ENCODE measurements at places on chromosomes 1 and 21. TPM values are rescaled to one million over a fixed set of nuclear protein-coding genes. Genes with fewer than 3 reads are reported as not detected.
A peak's percentile ranks its signal among the peaks of the same experiment; 100 is the strongest.

DNA sequence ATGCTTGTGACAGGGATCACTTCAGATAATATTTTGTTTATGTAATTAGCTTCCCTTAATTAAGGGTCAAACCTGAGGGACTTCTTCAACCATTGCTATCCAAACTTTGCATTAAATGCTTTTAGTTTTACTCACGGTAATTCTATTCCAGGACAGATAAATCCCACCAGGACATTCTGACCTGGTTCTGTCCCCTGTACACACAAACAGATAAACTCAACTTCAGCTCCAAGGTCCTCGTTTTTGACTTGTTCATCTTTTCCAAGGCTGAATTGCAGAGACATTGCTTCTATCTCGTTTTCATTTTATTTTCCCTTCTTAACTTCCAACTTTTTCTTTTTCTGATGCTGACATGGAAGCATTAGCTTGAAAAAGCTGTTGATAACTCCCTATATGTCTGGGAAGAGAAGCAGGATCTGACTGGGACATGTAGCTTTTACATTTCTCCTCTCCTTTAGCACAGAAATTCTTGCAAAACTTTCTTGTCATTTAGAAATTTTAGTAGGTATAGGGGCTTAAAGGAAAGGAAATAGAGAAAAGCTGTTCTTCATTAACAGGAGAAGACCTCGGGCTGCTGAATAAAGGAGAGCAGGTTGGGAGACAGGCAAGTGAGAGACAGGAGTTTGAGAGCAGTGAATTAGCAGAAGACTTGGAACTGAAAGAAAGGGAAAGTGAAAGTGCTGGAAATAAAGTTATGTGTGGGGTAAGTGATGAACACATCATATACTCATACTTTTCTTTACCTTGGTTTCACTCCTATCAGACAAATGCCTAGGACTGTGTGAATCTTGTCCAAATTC is 231.7 kb upstream of the B3GALT2 start:
- no peaks in the 10 kb centered on the region for H3K27me3 ChIP-seq
- no peaks in the 10 kb centered on the region for H3K36me3 ChIP-seq
- DNase-seq: peak; percentile 21
- peak overlapping the region; percentile 71 for H3K27ac ChIP-seq
- peaks cover 4% of the 10 kb centered on the region for H3K4me1 ChIP-seq
- H3K4me3 ChIP-seq: peak overlapping the region; percentile 76

DNA sequence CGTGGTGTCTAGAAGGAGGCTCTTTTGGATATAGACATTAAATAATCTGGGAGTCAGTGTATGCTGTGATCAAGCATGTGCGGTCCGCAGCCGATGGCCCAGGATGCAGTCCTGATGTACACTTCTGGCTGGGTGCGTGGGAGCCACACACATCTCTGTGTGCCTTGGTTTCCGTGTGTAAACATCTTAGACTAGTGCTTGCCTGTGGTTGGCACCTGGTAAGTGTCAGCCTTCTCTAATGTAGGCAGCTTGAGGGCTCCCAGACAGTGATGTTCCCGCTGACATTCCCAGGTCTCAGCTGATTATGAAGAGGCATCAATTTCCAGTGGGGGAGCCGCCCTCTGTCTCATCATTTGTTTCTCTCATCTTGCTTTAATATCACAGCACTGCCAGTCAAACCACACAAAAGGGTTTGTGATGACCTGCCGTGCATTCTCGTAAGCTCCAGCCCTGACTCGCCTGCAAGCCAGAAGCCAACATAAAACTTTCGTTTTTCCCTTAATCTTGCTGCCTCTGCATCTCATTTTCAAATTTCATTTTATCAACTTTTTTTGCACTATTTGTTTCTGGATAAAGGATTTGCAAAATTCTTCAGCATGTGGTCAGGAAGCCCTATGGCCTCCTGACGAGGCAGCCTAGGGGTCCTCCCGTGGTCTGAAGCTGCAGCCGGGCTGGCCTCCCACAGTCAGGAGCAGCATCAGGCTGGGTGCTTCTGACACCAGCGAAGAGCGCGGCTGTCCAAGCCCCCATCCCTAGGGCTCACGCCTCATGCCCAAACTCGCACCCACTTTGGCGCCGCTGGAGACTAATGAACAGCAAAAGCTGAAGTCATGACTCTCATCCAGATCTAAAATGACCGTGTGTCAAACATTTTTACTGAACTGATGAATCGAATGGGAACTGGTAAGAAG is 28.1 kb downstream of the PDE9A start:
- peaks cover 6% of the 10 kb centered on the region for H3K4me1 ChIP-seq
- no peak overlapping the region for H3K27ac ChIP-seq
- no peak overlapping the region for H3K4me3 ChIP-seq

- H3K27ac ChIP-seq: no peak overlapping the region
- H3K4me3 ChIP-seq: no peak overlapping the region
- no peaks in the 10 kb centered on the region for H3K27me3 ChIP-seq
- peaks cover 100% of the 10 kb centered on the region for H3K36me3 ChIP-seq
- H3K4me1 ChIP-seq: no peaks in the 10 kb centered on the region
- no peak for DNase-seq
These were observed 9.2 kb downstream of the SFT2D2 start for GRCh38 chr1:168234846-168235547.

GRCh38 chr1:231550448-231550781 is 21.9 kb downstream of the TSNAX start:
- DNase-seq: peak; percentile 28
- no peaks in the 10 kb centered on the region for H3K4me1 ChIP-seq
- H3K27me3 ChIP-seq: no peaks in the 10 kb centered on the region

GRCh38 chr1:194466706-194467105 is 1280.3 kb upstream of the B3GALT2 start:
- H3K4me3 ChIP-seq: no peak overlapping the region
- no peak for DNase-seq
- H3K27ac ChIP-seq: no peak overlapping the region
- no peaks in the 10 kb centered on the region for H3K27me3 ChIP-seq

- peak overlapping the region; percentile 24 for H3K27ac ChIP-seq
- peaks cover 80% of the 10 kb centered on the region for H3K4me1 ChIP-seq
- DNase-seq: peak; percentile 65
- H3K27me3 ChIP-seq: no peaks in the 10 kb centered on the region
These were observed 247.1 kb upstream of the RAB4A start for GRCh38 chr1:229023651-229024300.

GRCh38 chr1:17744666-17745478 is 10.3 kb upstream of the ACTL8 start:
- DNase-seq: no peak
- H3K4me1 ChIP-seq: no peaks in the 10 kb centered on the region
- H3K4me3 ChIP-seq: no peak overlapping the region
- no peaks in the 10 kb centered on the region for H3K27me3 ChIP-seq

DNA sequence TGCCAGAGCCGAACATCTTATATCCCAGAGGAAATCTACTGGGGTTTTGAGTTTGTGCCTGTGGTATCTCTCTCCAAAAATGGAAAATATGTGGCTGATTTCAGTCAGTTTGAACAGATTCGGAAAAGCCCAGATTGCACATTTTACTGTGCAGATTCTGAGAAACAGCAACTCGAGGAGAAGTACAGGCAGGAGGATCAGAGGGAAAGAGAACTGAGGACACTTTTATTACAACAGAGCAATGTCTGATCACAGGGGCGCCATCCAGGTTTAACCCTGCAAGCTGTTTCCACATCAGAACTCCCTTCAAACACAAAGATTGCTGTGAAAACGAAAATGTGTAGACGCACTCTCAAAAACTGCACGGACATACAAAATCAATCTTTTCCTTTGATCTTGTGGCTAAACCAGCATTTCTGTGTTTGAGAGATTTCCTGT is 43.4 kb downstream of the KCNJ15 start:
- H3K27me3 ChIP-seq: no peaks in the 10 kb centered on the region
- no peak for DNase-seq
- H3K36me3 ChIP-seq: no peaks in the 10 kb centered on the region
- H3K4me1 ChIP-seq: peaks cover 59% of the 10 kb centered on the region

- no peaks in the 10 kb centered on the region for H3K4me1 ChIP-seq
- H3K27me3 ChIP-seq: no peaks in the 10 kb centered on the region
- no peak overlapping the region for H3K27ac ChIP-seq
- no peaks in the 10 kb centered on the region for H3K36me3 ChIP-seq
- H3K4me3 ChIP-seq: no peak overlapping the region
- DNase-seq: peak; percentile 14
These were observed 12.2 kb upstream of the PPIH start for GRCh38 chr1:42646056-42646455.

GRCh38 chr1:13731897-13732296 is 31.9 kb downstream of the PRDM2 start:
- H3K27me3 ChIP-seq: no peaks in the 10 kb centered on the region
- no peak overlapping the region for H3K4me3 ChIP-seq
- H3K4me1 ChIP-seq: peaks cover 37% of the 10 kb centered on the region

The ACTRT2 gene
- not detected for polyA plus RNA-seq

The AGBL4 gene
- not detected for polyA plus RNA-seq

The ZNF695 gene
- polyA plus RNA-seq: 0.18 TPM

Data from CD14-positive monocyte (primary cell).